ENCODE measurements at places on chromosomes 13 and 19.

DNA sequence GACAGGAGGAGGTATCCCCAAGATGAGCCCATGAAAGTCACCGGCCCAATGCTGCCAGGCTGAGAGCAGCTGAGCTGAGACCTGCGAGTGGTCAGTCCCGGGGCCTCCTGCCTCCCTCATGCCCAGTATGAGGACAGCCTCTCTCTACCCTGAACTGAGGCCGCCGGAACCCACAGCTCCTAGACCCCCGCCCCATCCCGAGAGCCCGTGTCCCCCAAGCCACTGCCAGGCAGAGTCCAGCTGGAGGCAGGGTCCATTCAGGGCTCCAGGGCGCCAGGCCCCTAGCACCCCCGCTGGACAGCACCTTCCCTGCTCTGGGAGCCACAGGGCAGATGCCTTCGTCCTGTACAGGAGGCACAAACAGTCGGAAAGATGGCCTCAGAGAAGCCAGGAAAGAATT is 38.7 kb downstream of the MLLT1 start:
- no peak for DNase-seq

GRCh38 chr13:98033277-98034247 is 80.1 kb downstream of the IPO5 start:
- DNase-seq, result no peak

- no peak for DNase-seq
These were observed 43.0 kb upstream of the LATS2 start for GRCh38 chr13:21104199-21105019.

- peak; percentile 69 for DNase-seq
These were observed 959 bp downstream of the PDS5B start for GRCh38 chr13:32587011-32587810.

- no peak for DNase-seq
These were observed 419 bp downstream of the KDM4B start for GRCh38 chr19:4969292-4969771.

- DNase-seq, result no peak
These were observed 167.7 kb downstream of the ZNF486 start for GRCh38 chr19:20334760-20335159.

- DNase-seq, result no peak
These were observed 65.2 kb downstream of the MICU2 start for GRCh38 chr13:21538753-21539152.

- DNase-seq, result peak; percentile 37
These were observed 8.1 kb upstream of the SDHAF1 start for GRCh38 chr19:35986664-35987570.

DNA sequence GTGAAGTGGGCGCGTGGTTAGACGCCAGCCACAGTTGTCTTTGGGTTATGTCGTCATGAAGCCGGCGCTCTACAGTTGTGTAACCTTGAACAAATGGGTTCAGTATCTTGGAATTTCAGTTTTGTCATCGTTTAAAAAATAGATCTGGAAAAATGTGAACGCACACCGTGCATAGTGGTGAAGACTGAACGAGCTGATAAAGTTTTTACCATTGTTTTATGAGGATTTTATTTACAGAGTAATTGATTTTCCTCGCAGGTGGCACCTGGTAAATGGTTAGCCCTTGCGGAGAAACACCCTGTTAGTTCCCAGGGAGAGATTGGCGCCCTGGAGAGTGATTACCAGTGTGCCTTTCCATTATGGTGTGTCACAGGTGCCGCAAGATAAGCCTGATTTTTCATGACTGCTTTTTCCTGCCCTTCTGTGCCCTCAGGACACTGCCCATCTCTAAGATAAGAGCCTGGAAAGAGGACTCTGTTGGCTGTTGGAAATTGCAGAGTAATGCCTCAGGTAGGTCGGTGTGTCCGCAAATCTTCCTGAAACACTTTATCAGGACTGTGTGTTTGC is 577 bp downstream of the ZNF181 start:
- no peak for DNase-seq

All from activated CD4-positive, alpha-beta T cell treated with anti-CD3 and anti-CD28 coated beads for 48 hours (primary cell).